Hematopoietic multipotent progenitor cell treated with erythropoietin and hydrocortisone succinate and interleukin-3 and kit ligand, for 6 days (in vitro differentiated cells): ENCODE measurements at places on chromosomes 3 and 15.

DNA sequence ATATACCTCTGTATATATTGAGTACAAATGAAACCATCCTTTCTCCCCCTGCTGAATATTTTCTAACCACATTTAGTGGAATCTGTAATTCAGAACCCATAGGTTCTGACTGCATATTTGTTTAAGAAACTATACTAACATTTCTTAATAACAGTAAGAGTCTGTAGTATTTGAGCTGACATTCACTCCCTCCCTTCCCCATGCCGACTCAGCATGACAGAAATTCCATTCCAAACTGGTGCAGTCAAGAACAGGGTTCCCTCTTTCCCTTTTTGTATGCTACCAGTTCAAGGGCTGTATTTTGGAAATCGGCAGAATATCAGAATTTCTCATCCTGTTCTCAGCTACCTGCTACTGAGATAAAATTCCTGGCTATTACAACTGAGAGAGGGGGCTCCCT is 796.6 kb upstream of the DPPA4 start:
- DNase-seq = no peak

DNA sequence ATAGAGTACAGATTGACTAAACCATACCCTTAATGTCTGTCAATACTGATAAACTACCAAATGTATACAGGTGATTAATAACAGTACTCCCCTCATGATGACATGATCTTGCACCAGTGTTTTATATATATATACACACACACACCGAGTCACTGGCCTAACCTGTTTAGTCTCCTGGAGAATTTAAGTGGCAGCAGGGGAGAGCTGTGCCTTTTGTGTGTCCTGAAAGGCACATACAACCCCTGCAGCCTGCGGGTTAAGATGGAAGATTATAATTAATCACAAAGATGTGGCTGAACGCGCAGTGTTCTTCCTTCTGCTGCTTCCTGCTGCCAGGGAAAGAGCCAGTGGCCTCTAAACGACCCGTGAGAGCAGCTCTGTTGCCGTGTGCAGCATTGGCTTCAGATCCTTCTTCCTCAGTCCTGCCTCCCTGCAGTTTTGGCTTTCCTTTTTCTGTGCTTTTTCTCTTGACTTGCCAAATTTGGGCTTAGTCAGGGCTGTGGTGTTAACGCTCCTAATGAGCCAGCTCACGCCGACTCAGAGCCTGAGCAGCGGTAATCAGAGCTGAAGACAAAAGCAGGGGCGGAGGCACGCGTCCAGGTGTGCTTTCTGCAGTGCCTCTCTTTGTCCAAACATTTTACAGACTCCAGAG is 42.5 kb upstream of the UBE3A start:
- no peak for DNase-seq

GRCh38 chr15:83554558-83554957 is 99.4 kb upstream of the ADAMTSL3 start:
- no peak for DNase-seq

DNA sequence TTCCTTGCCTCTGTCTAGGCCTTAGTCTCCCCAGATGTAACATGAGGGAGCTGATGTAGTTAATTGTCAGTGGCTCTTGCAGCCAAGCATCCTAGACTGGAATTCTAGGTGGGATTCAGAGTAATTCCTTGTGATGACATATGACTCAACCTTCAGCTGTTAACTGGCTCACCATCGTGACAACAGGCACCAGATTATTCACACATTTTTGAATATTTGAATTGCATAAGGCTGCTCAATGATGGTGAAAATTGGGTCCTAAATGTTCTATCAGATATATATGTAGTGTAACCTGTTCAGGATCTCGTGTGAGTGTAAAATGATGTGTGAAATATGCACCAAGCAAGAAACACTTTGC is 405.1 kb downstream of the LPP start:
- no peak for DNase-seq

- no peak for DNase-seq
Measured at GRCh38 chr3:126431103-126431534, 36.4 kb downstream of the CFAP100 start.

- DNase-seq = no peak
Measured at GRCh38 chr3:127700406-127700805, 27.7 kb downstream of the ABTB1 start.

DNA sequence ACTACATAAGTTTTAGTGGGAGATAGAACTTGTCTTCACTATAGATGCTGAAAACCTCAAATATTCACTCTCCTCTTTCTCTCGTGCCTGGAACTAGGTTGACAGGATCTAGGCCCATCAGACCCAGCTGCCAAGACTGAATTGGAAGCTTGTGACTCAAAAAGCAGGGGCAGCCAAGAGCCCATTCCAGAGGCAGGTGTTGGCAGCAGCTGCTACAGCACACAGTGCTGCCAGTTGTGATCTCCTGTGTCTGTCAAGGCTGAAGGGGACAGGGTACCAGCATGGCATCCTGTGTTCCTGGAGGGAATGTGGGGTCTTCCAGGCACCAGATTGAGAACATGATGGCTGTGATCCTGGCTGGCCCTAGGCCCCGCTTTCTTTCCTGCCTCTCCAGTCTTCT is 92.5 kb upstream of the MB21D2 start:
- no peak for DNase-seq

GRCh38 chr3:125213364-125213755 is 812 bp upstream of the SLC12A8 start:
- DNase-seq = no peak

DNA sequence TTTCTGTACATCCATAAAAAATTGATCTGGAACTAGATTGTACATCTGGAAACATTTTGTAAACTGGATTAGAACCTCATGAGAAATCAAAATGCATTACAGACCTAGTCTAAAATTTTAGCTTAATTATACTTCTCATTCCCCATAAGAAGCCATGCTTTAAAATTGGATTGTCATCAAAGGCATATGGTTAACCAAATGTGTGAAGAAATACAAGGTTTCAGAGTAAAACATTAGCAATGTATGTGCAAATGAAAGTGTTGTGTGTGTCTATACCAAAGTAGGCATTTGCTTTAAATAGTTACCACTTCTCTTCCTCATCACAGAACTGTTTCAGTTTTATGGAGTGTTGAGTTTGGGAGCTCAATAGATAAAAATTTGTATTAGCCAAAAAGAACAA is 968.7 kb downstream of the EPHA3 start:
- DNase-seq = no peak

GRCh38 chr3:163368168-163368567 is 1710.1 kb downstream of the SI start:
- DNase-seq = no peak

- no peak for DNase-seq
Measured at GRCh38 chr15:62209322-62209721, 44.2 kb upstream of the C2CD4B start.

DNA sequence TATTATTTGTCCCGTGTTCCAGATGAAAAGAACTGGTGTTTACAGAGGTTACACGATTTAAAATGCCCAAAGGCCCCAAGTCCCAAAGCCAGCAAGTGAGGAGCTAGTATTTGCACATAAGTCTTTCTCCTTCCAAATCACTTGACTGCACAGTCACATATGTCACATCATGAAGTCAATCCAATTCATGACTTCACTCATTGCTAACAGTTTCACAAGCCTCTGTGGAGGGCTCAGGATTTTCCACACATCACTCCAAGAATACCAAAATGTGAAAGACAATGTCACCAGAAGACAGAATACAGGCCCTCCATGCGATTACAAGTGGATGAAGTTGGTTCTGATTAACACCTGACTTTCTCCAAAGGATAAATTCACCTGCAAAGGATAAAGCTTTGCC is 283.1 kb upstream of the UBE2E2 start:
- DNase-seq = no peak

GRCh38 chr3:141498598-141499223 is 11.9 kb downstream of the RASA2 start:
- DNase-seq = peak; percentile 97

DNA sequence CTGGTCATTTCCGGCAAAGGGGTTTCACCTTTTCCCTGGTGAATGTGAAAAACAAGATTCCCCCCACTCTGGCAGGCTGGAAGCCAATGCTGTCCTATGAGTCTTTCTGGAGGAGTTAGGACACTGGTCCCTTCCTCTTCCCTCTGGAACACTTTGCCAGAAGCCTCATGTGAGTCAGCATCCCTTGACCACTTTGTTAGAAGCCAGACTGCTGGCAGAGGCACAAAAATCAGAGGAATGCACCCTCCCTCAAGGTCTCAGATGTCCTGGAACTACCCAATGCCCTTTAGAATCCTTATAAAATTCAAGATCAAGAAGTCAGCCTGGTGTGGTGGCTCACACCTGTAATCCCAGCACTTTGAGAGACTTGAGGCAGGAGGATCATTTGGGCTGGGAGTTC is 26.6 kb downstream of the ITGB5 start:
- no peak for DNase-seq

GRCh38 chr15:70080347-70080746 is 17.4 kb downstream of the TLE3 start:
- no peak for DNase-seq

DNA sequence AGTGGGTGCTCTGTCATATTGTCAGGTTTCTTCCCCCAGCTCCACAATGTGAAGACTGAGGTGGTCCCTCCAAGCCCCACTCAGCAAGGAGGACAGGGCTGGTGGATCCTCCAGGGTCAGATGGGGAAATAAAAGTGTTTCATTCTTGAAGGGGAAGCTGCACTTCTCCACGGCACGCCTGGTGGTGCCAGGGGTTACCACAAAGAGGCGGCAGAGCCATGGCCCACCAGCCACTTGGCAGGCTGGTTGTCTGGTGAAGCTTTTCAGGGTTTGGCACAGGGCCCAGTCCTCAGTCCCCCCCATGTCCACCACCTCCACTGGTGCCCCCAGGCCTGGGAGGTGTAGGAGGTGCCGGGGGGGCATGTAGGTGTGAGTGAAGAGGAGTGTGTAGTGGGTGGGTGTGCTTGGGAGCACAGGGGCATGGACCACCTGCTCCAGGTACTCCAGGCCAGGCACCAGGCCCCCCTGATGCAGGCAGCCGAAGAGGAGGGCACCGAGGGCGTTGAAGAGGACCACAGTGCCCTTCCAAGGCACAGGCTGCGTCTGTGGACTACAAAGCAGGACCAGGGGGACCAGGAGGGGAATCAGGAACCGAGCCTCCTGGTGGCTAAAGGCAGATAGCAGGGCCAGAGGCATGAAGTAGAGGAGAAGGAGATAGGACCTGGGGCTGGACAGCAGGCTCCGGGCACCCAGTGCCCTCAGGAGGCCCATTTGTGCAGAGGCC is 5.0 kb upstream of the NCBP2 start:
- DNase-seq = peak; percentile 38

GRCh38 chr3:145704020-145704419 is 457.0 kb downstream of the PLOD2 start:
- DNase-seq = no peak

DNA sequence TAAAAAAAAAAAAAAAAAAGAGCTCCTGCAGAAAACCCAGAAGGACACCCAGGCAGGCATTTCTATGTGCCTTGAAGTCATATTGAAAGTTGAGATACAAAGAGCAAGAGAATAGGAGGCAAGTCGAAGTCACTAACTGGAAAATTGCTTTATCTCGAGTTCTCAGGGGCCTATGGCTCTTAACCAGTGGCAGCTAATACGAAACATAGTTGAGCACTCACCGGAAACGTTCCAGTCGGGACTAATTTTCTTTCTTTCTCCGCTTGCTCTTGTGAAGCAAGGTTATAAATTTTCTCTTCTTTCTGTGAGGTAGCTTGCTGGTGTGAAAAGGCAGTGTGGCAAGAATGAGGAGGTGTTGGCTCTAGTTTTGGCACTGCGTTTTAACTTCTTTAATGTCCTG is 181.5 kb downstream of the ADAMTS9 start:
- DNase-seq = no peak

- DNase-seq = no peak
Measured at GRCh38 chr3:26807272-26807671, 184.7 kb downstream of the LRRC3B start.

- no peak for DNase-seq
Measured at GRCh38 chr3:133937756-133938601, 42.3 kb upstream of the RAB6B start.

DNA sequence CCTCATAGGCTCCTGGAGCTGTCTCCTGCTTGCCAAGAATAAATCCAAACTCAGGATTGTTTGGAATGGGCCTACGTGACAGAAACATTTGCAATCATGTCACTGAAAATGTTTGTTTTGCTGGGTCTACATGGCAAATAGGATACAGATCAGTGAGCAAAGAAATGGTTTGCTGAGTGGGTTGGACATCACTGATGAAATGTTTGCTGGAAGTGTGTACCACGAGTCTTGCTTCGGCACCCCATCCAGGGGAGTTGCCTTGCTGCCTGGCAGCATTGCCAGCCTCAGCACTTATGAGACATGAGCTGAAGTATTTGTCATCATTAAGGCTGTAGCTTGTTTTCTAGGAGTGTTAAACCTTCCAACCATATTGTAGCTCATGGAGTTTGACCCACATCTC is 213.3 kb upstream of the CFAP20DC start:
- DNase-seq = no peak

DNA sequence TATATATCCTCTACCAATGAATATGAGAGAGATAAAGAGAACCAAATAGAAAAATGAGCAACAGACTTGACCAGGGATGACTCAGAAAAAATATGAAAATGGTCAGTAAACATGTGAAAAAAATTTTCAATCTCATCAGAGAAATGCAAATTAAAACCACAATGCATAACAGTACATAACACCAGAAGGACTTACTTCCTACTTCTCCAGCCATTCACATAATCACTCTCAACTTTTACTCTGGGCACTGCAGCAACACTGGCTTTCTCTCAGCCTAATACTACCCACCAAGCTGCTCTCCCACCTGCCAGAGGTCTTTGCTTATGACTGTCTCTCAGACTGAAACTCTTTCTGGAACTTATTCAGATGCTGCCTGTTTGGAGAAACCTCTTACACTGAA is 49.4 kb downstream of the DPH6 start:
- DNase-seq = peak; percentile 14

- no peak for DNase-seq
Measured at GRCh38 chr15:69780374-69780773, 317.3 kb downstream of the TLE3 start.

- no peak for DNase-seq
Measured at GRCh38 chr3:140563206-140563760, 114.6 kb upstream of the TRIM42 start.
